ENCODE measurements at places on chromosomes 7 and 10. TPM values are rescaled to one million over a fixed set of nuclear protein-coding genes. Genes with fewer than 3 reads are reported as not detected.

ZNF138 gene
- total RNA-seq, result 26.5 TPM

- no peak for DNase-seq
- H3K4me1 ChIP-seq, result no peaks in the 10 kb centered on the region
- no peak overlapping the region for H3K27ac ChIP-seq
- no peaks in the 10 kb centered on the region for H3K27me3 ChIP-seq
- no peaks in the 10 kb centered on the region for H3K36me3 ChIP-seq
- no peak overlapping the region for H3K4me3 ChIP-seq
Observed at GRCh38 chr7:70807650-70808049, 324.3 kb upstream of the GALNT17 start.

DNA sequence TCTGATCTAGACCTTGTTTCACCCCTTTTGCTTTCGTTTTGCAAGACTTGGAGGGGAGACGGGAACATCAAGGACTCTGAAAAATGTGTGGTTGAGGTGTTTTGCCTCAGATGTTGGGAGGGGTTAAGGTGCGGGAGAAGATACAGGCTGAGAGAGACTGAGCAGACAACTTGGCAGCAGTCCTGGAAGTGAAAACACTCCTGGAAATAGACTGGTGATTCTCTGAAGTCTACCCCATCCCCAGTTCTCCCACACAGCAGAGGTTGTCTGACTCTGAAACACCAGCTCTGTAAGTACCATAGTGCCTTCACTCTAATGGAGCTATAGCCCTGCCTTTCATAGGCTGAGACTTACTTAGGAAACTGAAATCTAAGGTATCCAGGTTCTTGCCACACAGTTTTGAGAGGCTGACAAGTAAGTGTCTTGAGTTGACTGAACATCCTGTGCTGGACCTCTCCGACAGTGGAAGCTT is 152.5 kb downstream of the PPP1R9A start:
- H3K27me3 ChIP-seq, result no peaks in the 10 kb centered on the region
- H3K4me3 ChIP-seq, result no peak overlapping the region
- H3K36me3 ChIP-seq, result no peaks in the 10 kb centered on the region
- no peak for DNase-seq
- H3K27ac ChIP-seq, result no peak overlapping the region

DNA sequence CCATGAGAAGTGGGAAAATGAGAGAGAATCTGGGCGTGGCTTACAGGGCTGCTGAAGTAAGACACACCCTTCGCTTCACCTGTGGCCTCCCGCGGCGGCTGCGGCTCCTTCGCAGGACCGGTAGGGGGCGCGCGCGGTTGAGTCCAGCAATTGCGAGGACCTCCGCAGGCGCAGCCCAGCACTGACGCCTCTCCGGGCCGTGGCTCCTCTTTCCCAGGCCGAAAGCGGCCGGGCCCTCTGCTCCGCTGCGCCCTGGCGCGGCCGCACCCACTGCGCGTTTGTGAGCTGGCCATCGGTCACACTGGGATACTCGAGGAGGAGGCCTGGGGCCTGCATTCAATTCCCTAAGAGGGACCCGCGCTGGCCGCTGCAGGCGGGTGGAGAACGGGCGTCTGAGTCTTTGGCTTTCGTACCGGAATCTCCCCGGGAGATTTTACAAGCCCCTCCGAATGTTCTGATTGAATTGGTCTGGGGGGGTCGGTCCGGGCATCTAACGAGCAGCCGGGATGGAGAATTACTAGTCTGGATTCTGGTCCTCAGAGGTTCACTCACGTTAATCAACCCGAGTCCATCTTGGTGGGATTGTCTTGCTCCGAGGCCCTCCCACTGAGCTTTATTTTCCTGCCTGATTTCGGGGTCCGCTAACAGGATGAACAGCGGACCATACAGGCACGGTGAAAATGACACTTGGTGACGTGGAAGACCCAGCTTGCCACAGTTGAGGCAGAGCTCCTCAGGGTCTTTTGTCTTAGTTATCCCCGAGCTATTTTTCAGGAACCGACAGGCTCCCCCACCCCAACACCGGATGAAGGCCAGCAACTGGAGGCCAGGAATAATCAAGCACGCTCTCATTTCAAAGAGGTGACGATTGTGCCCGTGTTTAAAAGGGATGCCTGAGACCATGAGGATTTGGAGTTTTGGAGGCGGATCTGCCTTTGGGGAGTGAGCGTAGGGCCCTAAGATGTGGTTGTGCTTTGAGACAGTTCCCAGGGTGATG is at the start of gene LRRD1:
TSS of gene LRRD1 (minus strand) at position 215 of the 997 bp plus-strand sequence. CDS start 13,940 bp downstream, outside the sequence.
- H3K27ac ChIP-seq, result peak within 1 kb of the TSS; percentile 86
- no peaks in the 10 kb centered on the region for H3K27me3 ChIP-seq
- DNase-seq, result peak; percentile 87
- H3K36me3 ChIP-seq, result no peaks in the 10 kb centered on the region

GRCh38 chr7:22702516-22702915 is 24.5 kb upstream of the IL6 start:
- H3K27ac ChIP-seq, result no peak overlapping the region
- no peak for DNase-seq
- H3K27me3 ChIP-seq, result no peaks in the 10 kb centered on the region
- no peak overlapping the region for H3K4me3 ChIP-seq

DNA sequence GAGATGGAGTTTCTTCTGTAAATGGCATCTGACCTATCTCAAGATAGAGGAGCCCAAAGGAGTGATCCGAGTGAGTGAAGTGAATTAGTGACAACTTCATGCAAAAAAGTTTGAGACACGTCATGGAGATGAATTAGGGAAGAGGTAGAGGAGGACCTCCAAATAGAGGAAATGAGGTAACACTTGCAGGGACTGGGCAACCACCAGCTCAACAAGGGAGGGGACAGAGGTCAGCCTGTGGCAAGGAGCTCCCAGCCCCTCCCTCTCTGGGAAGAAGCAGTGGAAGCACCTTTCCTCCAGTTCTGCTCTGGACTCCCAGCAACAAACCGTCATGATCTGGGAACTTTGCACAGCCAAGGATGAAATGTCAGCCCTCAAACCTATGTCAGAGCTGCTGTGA is 83.5 kb upstream of the IKZF1 start:
- no peaks in the 10 kb centered on the region for H3K36me3 ChIP-seq
- H3K4me3 ChIP-seq, result no peak overlapping the region
- H3K27me3 ChIP-seq, result no peaks in the 10 kb centered on the region
- H3K27ac ChIP-seq, result no peak overlapping the region
- no peak for DNase-seq

Measured in vagina (tissue), 2 donors.